ENCODE measurements at places on chromosomes 1 and 21. TPM values are rescaled to one million over a fixed set of nuclear protein-coding genes. Genes with fewer than 3 reads are reported as not detected.

The SCAMP3 gene
- total RNA-seq = 57.1 TPM

The SPATA45 gene
- total RNA-seq = not detected

The XCL1 gene
- 0.27 TPM for total RNA-seq

The DNAI4 gene
- total RNA-seq = 17.9 TPM

The KIRREL1 gene
- total RNA-seq = 7.3 TPM

The SGIP1 gene
- total RNA-seq = 9.0 TPM

The LEPROT gene
- 51.0 TPM for total RNA-seq

The LCE1D gene
- not detected for total RNA-seq

The KRTAP19-3 gene
- total RNA-seq = not detected

The PLXNA2 gene
- total RNA-seq = 29.1 TPM

The WNT9A gene
- 4.8 TPM for total RNA-seq
